Activated T-cell treated with anti-CD3 and anti-CD28 coated beads for 1 hour (primary cell): ENCODE measurements at places on chromosomes 3 and 15.

GRCh38 chr3:195817578-195818135 lies 5.9 kb upstream of the MUC4 start:
- DNase-seq = no peak

DNA sequence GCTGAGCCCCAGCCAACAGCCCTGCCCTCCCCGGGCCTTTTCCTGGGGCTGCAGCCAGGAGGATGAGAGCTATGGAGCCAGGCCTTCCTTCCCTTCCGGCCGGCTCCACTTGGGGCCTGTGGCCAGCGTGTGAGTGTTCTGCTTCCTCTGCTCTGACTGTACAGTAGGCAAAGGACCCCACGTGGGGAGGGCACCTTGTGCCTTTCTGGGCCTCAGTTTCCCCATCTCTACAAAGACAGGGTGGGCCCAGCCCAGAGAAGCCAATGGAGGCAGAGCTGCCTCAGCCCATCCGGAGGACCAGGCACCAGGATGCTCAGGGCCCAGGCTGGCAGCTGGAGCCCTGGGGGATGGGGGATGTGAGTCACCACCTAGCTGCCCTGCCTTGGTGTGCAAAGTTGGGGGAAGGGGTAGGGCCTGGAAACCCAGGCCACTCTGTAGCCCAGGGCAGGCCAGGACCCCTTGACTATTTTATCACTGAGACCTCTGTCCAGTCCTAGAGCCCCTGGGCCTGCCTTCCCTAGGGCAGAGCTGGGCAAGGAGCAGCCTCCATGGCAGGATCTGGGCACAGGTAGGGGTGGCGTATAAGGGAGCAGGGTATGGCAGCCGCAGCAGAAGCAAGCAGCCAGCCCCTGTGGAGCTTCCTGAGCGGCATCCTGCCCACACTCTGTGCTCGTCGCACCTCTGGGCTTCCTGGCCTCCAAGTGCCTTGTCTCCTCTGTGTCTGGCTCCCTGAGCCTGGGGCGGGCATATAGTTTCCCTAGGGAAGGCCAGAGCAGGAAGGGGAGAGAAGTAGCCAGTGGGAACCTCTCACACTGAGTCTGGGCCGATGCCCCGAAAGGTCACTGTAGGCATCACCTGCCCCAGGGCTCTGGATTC lies 1.8 kb downstream of the PSTPIP1 start:
- DNase-seq = peak; percentile 50

DNA sequence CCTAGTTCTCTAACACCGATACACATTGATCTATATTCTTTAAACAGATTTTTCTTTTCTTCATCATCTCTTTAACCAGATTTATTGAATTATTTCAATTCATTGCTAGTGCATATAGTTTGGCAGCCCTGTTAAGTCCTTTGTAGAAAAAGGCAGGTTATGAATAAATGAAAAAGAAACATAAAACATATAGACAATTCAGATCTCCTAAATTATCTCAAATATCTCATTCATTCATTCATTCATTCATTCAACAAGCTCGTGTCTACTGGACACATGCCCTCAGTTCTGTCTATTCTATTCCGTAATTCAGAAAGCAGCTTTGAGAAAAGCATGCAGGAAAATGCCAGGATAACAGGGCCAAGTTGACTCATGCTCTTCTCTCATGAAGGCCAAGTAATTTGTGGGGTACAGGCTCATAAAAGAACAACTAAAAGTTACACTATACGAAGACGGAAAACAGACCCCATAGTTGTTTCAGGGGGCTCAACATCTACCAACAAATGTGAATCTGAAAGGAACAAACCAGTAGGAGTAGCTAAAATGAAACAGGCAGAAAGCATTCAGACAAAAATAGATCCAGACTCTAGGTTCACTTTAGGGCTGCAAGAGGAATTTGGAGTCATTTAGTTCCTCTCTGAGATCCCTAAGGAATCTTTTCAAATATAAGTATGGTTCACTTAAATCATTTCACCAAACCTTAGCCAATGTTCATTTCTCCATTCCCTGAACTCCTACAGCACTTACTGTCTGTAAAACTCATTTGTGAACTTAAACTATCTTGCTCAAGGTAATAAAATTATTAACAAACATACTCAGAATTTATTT lies 7.5 kb downstream of the ZNF148 start:
- no peak for DNase-seq

- DNase-seq = no peak
These were observed 61.3 kb downstream of the HERC2 start for GRCh38 chr15:28260722-28261121.

- DNase-seq = no peak
These were observed 98.4 kb downstream of the FSIP1 start for GRCh38 chr15:39684233-39684632.

DNA sequence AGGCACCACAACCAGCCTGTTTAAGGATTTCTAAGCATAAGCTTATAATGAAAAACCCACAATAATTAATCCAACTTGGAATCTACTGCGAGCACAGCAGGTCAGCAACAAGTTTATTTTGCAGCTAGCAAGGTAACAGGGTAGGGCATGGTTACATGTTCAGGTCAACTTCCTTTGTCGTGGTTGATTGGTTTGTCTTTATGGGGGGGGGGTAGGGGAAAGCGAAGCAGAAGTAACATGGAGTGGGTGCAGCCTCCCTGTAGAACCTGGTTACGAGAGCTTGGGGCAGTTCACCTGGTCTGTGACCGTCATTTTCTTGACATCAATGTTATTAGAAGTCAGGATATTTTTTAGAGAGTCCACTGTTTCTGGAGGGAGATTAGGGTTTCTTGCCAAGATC lies 15.1 kb downstream of the APOD start:
- DNase-seq = no peak

GRCh38 chr15:36472672-36473071 lies 106.8 kb upstream of the CDIN1 start:
- no peak for DNase-seq

DNA sequence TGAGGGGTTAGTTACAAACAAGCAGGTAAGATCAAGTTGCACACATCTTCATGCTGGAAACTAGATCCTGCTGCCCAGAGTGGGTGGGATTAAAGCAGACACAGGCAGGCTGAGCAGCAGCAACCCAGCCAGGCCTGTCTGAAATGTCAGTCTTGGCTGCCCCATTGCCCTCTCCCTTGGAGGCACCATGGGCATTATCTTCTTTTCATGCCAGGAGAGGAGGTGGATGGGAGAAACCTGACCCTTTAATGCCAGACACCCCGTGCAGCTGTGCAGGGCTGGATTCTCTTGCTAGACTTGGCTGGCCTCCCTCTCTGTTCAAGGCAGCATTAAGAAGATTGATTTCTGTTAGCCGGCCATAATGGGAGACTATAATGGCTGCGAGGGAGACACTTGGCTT lies 23.0 kb upstream of the EPHB1 start:
- no peak for DNase-seq

DNA sequence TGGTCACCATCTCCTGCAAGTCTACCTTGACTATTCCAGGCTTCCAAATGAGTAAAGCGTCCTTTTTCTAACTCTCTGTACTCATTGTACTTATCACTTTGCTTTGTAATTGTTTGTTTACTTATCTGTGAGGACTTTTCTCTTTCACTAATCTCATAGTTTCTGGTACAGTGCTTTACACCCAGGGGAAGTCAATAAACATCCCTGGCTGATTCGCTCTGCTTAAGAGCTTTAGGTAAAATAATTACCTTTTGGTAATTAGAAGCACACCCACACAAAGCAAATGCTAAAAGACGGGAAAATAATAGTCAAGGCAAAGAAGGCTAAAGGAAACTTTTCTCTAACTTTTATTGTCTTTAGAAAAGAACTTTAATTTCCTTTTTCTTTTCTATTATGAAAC lies 466.9 kb upstream of the ROBO1 start:
- no peak for DNase-seq

GRCh38 chr3:152175528-152175889 lies 93.2 kb upstream of the MBNL1 start:
- no peak for DNase-seq

DNA sequence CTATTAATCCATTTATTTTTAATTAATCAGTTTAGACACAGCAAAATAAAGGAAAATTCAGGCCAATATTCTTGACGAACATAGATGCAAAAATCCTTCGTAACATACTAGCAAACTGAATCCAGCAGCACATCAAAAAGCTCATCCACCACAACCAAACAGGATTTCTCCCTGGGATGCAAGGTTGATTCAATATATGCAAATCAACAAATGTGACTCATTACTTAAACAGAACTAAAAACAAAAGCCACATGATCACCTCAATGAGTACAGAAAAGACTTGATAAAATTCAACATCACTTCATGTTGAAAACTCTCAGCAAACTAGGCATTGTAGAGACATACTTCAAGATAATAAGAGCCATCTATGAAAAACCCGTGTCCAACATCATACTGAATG lies 364.1 kb upstream of the THBS1 start:
- DNase-seq = no peak

DNA sequence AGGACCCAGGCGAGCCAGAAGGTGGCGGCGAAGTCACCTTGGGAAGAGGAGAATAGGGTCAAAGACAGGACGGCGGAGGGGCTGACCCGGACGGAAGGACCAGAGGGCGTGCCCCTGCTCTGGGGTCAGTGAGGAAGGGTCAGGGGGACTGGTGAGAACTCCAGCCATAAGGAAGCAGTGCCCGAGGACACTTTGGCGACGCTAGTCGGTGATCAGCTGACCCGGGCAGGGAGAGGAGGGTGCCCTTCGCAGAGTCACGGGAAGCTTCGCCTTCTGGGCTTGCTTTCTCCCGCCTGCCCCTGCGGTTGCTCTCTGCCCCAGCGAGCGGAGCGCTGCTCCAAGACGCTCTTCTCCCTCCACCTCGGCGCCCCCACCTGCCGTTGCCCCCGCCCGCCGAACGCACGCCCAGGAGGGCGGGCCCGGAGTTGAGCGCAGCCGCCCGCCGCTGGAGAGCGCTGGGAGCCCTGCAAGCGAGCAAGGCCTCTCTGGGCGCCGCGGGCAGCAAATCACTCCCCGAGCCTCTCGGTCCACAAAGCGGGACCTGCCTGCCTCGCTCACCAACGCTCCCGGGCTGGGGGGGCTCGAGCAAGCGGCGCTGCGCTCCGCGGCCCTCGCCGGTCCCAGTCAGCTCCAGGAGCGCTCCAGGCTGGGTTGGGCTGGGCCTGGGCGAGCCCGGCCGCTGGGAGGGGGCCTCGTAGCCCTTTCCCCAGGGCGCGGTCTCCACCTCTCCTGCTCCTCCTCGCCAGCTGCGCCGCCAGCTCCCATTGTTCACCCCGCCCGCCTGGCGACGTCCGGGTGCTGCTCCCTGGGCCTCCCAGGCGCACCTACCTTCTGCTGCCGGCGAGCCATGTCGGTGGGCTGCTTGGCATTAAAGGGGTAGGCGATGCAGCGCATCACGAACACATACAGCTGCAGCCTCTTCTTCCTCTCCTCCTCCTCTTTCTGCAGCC lies 1.2 kb downstream of the CADPS start:
- DNase-seq = no peak

- no peak for DNase-seq
These were observed 40.7 kb downstream of the XXYLT1 start for GRCh38 chr3:195230244-195230643.

GRCh38 chr3:184514171-184514490 lies 47.5 kb upstream of the EPHB3 start:
- DNase-seq = no peak

DNA sequence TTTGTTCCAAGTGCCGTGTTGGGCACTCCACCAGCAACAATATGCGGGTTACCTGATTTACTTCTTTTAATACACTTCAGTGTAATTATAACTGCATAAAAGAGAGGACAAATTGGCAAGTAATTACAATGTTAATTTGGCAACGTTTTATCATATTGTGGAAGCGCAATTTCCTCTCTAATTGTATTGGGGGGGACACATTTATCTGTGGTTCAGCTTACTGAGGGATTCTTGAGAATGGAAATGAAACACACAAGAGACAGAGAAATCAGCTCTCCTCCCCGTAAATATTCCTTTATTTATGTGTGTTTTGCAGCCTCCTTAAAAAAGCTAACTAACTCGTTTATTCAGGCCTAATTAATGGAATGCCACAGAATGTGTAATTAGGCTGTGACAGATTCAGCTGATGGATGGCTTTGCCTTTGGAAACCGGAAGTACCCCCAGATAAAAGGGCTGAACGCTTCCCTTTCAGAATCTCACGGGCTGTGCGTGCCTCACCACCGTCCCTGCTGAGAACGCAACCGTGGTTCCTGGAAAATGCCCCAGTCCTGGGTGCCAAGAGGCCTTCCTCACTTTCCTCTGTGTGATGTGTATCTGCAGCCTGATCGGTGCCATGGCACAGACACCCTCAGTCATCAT lies 247.1 kb upstream of the ST8SIA2 start:
- DNase-seq = no peak

GRCh38 chr3:30297112-30297511 lies 309.3 kb upstream of the TGFBR2 start:
- DNase-seq = no peak

GRCh38 chr3:128214056-128214455 lies 60.8 kb downstream of the EEFSEC start:
- DNase-seq = no peak

DNA sequence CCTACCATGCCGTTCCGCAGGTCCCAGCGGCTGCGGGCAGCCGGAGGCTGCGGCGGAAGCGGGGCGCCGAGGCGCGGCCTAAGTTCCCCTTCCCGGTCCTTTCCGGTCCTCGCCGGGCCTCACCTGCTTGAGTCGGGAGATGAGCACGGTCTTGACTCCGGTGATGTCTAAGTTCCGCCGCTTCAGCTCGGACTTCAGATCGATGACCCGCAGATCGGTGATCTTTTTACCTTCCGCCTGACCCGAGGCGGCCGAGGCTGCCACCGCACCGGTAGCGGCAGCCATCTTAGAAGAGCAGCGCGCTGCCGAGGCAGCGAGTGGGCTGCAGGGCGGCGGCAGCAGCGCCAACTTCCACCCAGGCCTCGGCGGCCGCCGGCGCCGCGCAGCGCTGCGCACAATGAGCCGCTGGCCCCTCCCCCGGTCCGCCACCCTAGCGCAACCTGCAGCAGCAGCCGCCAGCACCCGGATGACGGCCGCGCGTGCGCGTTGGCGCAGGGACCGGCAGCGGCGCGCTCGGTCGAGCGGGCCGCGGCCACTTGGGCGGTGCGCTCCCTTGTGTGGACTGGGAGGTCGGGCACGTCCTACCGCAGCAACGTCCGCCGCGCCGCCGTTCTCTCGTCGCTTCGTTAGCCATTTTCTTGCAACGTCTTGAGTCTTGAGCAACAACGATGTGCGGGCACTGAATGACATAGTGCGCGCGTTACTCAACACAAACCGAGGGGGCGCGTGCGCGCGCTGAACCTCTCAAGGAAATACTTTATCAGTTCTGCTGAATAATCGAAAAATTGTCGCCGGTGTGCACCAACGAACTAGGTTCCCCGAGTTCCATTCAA lies at the start of gene SLTM:
Gene SLTM, minus strand, starts transcription at position 399 of the 833 bp plus-strand sequence. Its CDS starts 114 bp downstream, at position 285.
- DNase-seq = peak; percentile 91

DNA sequence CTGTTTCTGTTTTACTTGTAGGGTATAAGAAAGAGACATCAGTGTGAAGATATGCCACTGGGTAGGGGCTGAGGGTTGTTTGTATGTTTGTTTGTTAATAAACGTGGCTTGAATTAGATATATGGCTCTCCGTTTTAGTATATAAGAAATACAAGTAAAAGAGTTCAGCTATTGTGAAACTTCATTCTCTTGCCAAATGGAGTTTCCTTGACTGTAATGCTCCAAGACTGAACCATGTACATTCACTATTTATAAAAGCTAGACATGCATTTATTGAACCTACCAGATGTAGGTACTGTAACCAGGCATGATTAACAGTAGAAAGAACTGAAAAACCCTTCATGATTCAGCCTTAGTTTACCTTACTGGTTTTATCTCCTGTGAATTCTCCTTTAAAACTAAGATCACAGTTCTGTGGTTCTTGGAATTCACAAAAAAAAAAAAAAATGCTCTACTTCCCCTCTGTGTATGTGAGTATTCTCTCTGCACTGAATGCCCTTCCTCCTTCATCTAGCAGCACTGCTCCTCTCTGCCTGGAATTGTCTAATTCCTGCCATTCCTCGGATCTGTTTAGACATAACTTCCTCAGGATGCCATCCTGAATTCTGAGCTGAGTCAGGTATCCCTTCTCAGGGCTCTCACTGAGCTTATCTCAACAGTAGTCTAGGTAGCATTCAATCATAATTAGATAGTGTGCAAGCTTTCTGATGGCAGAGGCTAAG lies 504.4 kb downstream of the FHIT start:
- DNase-seq = no peak
